Hematopoietic multipotent progenitor cell treated with erythropoietin and hydrocortisone succinate and interleukin-3 and kit ligand, for 4 days (in vitro differentiated cells): ENCODE measurements at places on chromosomes 11 and 22.

DNA sequence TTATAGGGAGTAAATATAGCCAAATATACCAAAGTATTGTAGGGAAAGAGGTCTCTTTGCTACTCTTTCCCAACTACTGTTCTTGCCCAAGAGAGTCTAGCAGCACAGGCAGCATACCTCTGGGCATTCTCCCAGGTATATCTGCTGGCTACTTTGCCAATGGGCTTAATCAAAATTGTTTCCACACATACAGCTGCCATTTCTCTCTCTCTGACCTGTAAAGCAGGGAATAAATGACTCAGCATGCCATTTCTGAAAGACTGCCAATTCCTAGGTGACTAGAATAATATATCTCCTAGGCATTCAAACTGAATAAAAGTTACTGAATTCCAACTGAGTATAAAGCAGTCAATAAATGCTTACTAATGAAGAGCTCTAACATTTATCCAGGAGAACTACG lies 44.6 kb downstream of the RDX start:
- peak; percentile 12 for DNase-seq

- DNase-seq = peak; percentile 61
These were observed 918 bp upstream of the CAPN5 start for GRCh38 chr11:77065878-77066228.

DNA sequence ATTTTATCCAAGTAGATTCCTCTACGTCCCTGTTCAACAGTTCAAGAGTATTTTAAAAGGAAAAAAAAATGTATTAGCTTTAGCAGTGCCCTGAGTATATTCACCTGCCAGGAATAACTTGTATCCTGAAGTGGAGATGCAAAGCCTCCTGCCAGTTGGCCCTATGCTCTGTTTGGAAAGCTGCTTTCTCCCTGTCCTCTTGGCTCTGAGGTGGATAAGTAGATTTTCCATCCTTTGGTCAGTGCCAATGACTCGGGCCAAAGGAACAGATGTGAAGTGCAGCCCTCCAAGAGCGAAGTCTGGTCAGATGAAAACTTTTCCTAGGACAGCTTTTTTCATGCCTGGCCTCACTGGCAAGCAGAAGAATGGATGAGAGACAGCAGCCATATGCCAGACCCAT lies 839.9 kb upstream of the TENM4 start:
- no peak for DNase-seq

DNA sequence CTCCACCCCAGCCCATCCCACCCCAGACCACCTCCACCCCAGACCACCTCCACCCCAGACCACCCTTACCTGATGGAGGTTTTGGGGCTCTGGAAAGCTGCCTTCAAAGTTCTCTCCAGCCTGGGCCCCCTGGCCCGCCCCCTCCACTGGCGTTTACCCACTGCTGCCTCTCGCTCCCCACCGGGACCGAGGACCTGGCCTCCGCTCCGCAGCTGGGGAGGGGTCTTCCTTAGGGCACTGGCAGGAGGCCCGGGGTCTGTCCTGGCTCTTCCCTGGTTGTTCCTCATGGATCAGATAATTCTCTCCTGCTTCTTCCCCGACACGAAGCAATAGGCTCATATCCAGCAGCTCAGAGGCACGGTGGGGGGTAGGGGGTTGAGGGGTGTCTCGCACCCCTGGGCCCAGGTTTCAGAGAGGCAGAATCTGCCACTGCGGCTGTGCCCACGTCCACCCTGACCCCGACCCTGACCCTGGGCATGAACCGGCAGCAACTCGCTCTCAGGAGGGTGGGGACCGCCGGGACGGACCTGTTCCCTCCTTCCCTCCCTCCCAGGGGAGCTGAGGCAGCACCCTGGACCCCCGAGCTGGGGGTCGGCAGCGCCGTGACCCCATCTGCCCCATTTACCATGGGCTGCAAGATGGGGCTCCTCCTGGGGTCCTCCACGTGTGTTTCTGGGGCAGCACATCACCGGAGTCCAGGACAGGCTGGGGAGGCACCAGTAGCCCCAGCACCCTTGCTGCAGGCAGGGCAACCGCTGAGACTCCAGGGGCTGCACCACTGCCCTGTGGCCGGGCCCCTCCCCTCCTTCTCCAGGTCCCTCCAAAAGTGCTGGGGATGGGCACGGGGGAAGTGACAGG lies 12.9 kb downstream of the KRTAP5-5 start:
- DNase-seq = no peak

DNA sequence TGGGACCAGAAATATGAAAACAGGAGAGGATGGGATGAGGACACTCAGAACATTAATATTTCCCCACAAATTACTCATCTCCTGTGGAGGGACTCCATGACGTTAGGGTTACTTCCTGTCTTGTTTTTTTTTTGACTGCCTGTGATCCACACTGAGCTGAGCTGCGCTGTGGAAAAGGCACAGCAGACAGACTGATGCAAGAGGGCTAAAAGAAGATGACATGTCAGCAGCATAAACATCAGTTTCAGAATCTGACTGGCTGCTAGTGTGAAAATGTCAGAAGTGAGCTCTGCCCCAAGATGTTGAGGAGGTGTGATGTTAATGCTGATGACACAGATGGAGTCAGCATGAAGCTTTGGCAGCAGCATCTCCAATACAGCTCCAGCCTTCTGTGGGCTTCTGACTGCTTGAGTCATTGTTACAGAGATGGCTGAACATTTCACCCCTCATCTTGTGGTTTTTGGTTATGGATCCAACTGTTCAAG lies 286.8 kb downstream of the BLID start:
- no peak for DNase-seq

GRCh38 chr11:118082880-118083552 lies 3.7 kb downstream of the SMIM35 start:
- no peak for DNase-seq

GRCh38 chr22:40199223-40199622 lies 21.5 kb downstream of the TNRC6B start:
- DNase-seq = no peak

DNA sequence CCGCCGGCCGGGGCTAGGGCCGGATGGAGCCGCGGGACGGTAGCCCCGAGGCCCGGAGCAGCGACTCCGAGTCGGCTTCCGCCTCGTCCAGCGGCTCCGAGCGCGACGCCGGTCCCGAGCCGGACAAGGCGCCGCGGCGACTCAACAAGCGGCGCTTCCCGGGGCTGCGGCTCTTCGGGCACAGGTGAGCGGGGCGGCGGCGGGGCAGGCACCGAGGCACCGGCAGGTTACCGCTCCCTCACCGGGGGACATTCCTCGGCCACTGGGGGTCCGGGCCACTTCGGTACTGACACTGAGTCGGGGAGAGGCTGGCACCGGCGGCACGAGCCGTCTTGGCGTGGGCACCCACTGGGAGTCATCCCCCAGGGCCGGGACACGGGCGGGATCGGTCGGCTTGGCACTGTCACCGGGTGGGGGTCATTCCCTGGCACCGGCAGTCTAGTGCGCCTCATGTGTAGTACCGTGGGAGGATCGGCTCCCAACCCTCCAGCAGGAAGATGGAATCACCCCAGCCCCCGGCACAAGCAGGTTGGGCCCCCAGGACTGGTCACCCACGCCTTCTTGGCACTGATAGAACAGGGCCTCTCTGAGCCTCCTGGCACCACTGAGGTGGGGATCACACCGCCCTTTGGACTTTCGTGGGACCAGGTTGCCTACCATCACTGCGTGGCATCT lies 511 bp downstream of the DGKZ start:
- no peak for DNase-seq

- DNase-seq = peak; percentile 6
These were observed 450.0 kb downstream of the MIAT start for GRCh38 chr22:27107386-27107785.

GRCh38 chr11:94604482-94604881 lies 37.3 kb downstream of the PIWIL4 start:
- DNase-seq = no peak

DNA sequence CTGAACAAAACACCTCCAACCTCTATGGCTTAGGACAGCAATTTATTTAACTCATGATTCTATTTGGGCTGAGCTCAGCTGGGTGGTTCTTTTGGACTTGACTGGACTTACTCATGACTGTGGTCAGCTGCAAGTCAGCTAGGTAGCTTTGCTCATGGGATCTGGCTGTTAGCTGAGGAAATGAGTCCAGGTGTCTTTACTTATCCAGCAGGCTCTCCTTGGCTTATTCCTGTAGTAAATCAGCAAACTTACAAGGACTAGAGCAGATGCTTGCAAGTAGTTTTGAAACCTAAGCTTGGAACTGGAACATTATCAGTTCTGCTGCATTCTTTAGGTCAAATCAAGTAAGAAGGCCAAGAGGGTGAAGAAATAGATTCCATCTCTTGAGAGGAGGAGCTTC lies 8.0 kb upstream of the HIKESHI start:
- DNase-seq = no peak

- peak; percentile 86 for DNase-seq
These were observed 4.5 kb upstream of the TIMP3 start for GRCh38 chr22:32796865-32797573.

DNA sequence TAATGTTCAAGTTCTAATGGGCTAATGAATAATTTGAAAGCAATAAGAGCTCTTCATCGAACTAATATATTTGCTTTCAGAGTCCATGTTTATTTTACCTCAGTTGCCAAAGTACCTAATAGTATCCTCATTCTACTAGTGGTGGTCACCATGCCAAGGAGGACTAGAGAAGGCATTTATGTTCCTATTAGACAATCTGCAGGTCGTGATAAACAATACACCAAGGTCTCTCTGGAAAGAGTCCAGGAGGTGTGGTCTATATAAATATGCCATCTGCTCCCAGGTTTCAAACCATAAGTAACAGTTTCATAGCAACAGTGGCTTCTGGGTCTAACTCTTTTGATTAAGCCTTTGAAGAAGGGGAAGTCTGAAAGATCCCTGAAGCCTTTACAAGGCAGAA lies 42.9 kb downstream of the ARFGAP3 start:
- peak; percentile 92 for DNase-seq

DNA sequence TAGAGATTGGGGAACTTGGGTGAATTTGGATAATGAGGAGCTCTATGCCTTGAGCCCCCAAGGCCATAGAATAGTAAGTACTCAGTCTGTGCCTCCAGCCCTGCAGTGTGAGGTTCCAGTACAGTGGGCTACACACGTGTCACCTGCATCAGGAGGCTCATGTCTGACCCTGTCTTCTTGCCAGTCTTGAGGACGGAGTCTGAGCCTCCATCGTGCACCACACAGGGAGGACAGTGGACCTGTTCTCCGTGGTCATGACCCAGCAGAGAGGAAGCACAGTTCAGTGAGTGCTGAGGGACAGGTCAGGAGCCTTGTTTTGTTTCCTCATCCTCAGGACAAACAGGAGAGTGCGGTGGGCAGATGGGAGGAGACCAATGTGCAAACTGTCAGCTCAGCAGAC lies 30.8 kb downstream of the RPS13 start:
- DNase-seq = no peak

- no peak for DNase-seq
These were observed 33.9 kb downstream of the MARK2 start for GRCh38 chr11:63872800-63873197.

GRCh38 chr22:47166033-47166404 lies 403.6 kb downstream of the TBC1D22A start:
- DNase-seq = no peak

DNA sequence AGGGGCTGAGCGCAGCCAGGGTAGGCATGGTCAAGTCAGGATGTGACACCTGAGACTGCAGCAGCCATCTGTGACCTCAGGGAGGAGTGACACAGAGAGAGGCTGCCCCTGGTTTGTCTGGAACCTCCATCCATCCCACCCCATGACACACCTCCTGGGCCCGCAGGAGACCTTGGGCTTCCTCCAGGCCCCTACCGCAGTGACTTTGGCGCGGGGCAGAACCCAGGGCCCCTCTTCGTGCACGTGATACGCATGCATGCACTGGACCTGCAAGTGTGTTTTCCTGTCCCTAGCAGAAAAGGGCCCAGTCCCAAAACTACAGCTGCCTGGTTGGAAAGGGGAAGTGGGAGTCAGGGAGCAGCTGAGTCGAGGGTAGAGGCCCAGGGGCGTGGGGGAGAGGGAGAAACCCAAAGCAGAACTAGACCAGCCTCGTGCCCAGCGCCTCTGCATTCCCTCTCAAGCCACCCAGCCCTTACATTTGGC lies 7.9 kb upstream of the CYTH4 start:
- peak; percentile 72 for DNase-seq

DNA sequence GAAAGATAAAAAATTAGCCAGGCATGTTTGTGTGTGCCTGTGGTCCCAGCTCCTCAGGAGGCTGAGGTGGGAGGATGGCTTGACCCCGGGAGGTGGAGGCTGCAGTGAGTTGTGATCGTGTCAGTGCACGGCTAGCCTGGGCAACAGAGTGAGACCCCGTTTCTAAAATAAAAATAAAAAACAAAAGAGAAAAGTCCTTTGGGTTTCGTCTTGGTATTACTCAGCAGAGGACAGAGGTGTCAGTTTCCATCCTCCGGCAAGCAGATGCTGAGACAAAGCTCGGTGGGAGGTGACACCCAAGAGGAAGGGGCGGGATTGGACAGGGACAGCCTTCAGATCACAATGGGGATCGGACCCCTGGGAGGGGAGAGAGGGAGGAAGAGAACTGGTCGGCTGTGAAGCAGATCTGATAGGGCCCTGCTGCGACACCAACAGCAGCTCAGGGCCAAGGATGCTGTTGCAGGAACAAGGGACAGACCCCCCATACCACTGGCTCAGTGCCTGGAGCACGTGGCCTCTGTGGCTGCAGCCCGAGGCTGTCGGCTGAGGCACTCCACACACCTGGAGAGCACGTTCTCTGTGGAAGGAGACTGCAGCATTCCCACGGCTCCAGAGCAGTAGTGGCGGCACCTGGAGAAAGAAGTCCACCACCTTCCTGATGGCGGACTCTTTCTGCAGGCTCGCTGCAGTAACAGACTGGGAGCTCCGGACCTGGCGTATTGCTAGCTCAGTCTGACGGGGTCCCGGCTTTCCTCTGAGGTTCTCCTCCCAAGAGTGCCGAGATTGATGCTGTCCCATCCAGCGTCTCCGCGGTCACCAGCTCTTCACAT lies 5.2 kb upstream of the BID start:
- DNase-seq = no peak

DNA sequence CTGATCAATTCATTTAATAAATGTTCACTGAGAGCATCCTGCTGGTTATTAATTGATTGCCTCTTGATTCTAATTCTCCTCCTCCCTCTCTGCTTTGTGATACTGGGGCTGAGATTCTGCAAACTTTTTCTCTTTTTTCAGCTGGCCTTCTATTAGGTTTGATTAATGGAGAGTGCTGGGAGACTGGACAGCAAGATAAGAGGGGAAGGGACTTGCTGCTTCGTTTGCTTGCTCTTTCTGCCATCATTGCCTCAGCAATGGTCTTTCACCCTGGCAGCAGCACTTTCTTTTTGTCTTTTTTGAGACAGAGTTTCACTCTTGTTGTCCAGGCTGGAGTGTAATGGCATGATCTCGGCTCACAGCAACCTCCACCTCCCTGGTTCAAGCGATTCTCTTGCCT lies 7.1 kb downstream of the DNHD1 start:
- DNase-seq = no peak

- DNase-seq = peak; percentile 64
These were observed 24.7 kb downstream of the PACSIN2 start for GRCh38 chr22:42990131-42990838.

- DNase-seq = no peak
These were observed at the start of gene IFITM5 for GRCh38 chr11:299081-299891. Gene IFITM5, minus strand, starts transcription at chr11:299526. Its CDS starts 36 bp downstream, at chr11:299490.

- no peak for DNase-seq
These were observed 3.1 kb upstream of the POLD4 start for GRCh38 chr11:67356387-67356863.

- no peak for DNase-seq
These were observed 136.4 kb downstream of the CCDC81 start for GRCh38 chr11:86511086-86511551.
